RCC 7860 (cell line): ENCODE measurements at places on chromosomes 3 and 15.

GRCh38 chr15:101188637-101189408, 63.0 kb downstream of the CHSY1 start:
- DNase-seq: peak; percentile 54

- no peak for DNase-seq
Measured at GRCh38 chr15:101306341-101307047, 11.4 kb upstream of the SNRPA1 start.

DNA sequence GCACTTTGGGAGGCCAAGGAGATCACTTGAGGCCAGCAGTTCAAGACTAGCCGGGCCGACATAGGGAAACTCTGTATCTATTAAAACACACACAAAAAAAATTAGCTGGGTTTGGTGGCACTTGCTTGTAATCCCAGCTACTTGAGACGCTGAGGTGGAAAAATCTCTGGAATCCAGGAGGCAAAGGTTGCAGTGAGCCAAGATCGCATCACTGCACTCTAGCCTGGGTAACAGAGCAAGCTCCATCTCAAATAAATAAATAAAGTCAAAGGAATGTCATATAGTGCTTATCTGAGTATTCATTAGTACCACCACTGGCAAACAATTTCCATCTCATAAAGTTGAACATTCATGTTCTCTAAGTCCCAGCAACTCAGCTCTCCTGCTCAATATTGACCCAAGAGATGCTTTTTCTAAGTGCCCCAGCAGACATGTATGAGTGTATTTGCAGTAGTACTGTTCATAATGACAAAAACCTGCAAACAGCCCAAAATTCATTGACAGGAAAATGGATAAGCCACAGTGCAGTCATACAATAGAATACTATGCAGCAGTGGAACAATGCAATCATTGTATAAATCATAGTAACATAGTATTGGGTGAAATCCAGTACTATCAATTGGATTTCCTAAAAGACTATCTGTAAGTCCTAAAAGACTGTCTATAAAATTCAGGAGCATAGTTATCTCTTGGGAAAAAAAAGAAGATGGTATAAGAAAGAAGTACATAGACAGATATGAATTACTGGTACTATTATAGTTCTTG, 751.5 kb upstream of the LMCD1 start:
- no peak for DNase-seq

GRCh38 chr3:120555657-120556509, 40.3 kb upstream of the NDUFB4 start:
- DNase-seq: no peak
